ENCODE measurements at places on chromosomes 11 and 22. TPM values are rescaled to one million over a fixed set of nuclear protein-coding genes. Genes with fewer than 3 reads are reported as not detected.

DNA sequence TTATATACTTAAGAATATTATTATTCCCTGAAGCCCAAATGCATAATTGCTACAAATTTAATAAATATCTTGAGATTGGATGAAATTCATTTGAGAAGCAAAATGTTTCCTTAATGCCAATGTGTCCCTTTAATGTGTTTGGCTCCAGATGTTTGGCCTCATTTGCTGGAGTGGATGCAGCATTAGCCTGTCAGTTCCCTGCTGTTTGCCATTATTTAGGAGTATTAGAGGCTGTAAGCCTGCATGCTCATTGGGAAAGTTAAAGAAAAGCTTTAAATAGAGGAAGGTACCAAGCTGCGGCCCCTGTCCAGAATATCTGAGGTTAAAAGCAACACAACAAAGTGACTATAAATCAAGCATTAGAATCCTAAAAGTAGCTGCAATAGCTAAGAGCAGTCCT lies 54.8 kb upstream of the PITPNB start:
- no peaks in the 10 kb centered on the region for H3K4me1 ChIP-seq
- H3K27ac ChIP-seq, result no peak overlapping the region
- H3K36me3 ChIP-seq, result no peaks in the 10 kb centered on the region
- no peak for DNase-seq
- no peak overlapping the region for H3K4me3 ChIP-seq

GRCh38 chr22:49660794-49661781 lies 166.6 kb downstream of the BRD1 start:
- no peak overlapping the region for H3K27ac ChIP-seq
- H3K4me3 ChIP-seq, result no peak overlapping the region
- no peaks in the 10 kb centered on the region for H3K36me3 ChIP-seq
- DNase-seq, result peak; percentile 59
- no peaks in the 10 kb centered on the region for H3K27me3 ChIP-seq

GRCh38 chr11:110355011-110355744 lies 58.8 kb upstream of the RDX start:
- H3K4me3 ChIP-seq, result no peak overlapping the region
- no peak for DNase-seq
- no peaks in the 10 kb centered on the region for H3K36me3 ChIP-seq
- no peak overlapping the region for H3K27ac ChIP-seq
- no peaks in the 10 kb centered on the region for H3K4me1 ChIP-seq

The PLEKHB1 gene
- 25.6 TPM for total RNA-seq

DNA sequence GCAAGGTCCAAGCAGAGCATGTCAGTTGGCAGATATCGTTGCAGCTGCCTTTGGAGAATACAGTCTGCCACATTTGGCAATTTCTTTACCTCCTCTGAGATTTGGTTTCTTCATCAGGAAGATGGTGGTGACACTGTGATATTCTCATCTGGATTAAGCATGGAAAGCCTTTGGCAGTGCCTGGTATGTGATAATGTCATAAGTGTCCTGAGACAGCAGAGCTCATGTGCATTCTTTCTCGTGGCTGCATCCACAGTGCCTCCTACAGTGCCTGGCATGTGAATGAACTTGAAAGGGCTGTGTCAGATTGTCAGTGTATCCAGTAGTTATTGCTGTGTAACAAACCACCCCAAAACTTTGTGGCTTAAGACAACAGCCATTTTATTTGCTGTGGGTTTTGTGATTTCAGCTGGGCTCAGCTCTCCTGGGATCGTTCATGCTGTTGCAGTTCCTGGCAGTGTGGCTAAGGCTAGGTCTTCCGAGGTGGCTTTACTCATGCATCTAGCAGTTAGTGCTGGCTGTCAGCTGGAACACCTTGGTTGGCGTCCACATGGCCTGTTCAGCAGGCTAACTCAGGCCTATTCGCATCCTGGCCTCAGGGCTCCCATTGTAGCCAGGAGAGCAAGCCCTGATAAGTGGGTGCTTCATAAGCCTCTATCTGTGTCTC lies 35.7 kb upstream of the MICAL2 start:
- no peak for DNase-seq
- no peaks in the 10 kb centered on the region for H3K27me3 ChIP-seq
- no peaks in the 10 kb centered on the region for H3K36me3 ChIP-seq
- no peak overlapping the region for H3K4me3 ChIP-seq

- no peaks in the 10 kb centered on the region for H3K36me3 ChIP-seq
- H3K27ac ChIP-seq, result peak overlapping the region; percentile 87
- no peak for DNase-seq
- H3K27me3 ChIP-seq, result no peaks in the 10 kb centered on the region
- peaks cover 42% of the 10 kb centered on the region for H3K4me1 ChIP-seq
These were observed 1.1 kb downstream of the SLC25A1 start for GRCh38 chr22:19177164-19178064.

The OR52M1 gene
- total RNA-seq, result not detected

The SGSM1 gene
- 0.76 TPM for total RNA-seq

GRCh38 chr11:62373464-62374119 lies 36.3 kb downstream of the ASRGL1 start:
- H3K36me3 ChIP-seq, result no peaks in the 10 kb centered on the region
- DNase-seq, result no peak

The APOA5 gene
- not detected for total RNA-seq

DNA sequence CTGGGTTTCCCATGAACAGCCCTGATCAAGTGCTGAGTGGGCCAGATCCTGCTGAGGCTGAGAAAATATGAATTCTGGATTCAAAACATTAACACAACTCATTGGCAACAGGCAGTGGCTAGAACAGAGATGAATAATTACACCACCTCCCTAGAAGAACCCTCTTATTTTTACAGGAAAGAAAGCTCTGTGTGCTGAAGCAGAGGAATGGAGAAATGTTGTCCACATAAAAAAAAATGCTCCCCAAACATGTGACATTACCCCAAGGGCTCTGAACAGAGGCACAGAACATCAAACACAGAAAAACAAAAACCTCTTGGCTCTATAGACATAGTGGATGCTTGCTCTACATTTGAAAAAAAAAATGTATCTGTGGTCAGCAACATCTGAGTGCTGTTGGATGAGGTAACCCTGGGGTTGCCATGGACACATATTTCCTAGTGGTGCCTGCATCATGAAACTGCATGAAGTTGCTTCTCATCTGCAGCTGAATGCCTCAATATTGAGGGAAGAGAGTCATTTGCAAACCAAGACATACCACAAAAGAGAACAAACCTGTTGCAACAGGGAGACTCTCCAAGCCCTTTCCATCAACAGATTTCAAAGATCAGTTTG lies 98.8 kb downstream of the SNX19 start:
- no peaks in the 10 kb centered on the region for H3K36me3 ChIP-seq
- H3K4me3 ChIP-seq, result no peak overlapping the region
- no peaks in the 10 kb centered on the region for H3K27me3 ChIP-seq
- H3K4me1 ChIP-seq, result no peaks in the 10 kb centered on the region
- no peak for DNase-seq

DNA sequence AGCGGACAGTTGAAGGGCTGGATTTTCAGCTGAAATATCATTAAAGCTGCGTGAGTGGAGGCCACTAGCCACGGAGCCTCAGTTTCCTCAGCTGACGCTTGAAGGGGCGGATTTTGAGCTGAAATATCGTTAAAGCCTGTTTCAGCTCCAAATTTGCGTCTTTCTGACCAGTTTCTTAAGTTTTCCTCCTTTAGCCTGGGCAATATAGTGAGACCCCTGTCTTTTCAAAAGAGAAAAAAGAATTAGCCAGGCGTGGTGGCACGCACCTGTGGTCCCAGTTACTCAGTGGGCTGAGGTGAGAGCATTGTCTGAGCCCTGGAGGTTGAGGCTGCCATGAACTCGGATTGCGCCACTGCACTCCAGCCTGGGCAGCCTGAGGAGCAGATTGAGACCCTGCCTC lies 3.7 kb downstream of the AP2A2 start:
- H3K27me3 ChIP-seq, result no peaks in the 10 kb centered on the region
- no peaks in the 10 kb centered on the region for H3K36me3 ChIP-seq
- no peak overlapping the region for H3K4me3 ChIP-seq
- H3K4me1 ChIP-seq, result peaks cover 74% of the 10 kb centered on the region
- DNase-seq, result no peak
- H3K27ac ChIP-seq, result peak overlapping the region; percentile 24

All from upper lobe of left lung (tissue), 6 donors.